EH (cell line): ENCODE measurements at places on chromosomes 5 and 9.

- no peak for DNase-seq
These were observed 145.9 kb downstream of the PRELID2 start for GRCh38 chr5:145689235-145689634.

DNA sequence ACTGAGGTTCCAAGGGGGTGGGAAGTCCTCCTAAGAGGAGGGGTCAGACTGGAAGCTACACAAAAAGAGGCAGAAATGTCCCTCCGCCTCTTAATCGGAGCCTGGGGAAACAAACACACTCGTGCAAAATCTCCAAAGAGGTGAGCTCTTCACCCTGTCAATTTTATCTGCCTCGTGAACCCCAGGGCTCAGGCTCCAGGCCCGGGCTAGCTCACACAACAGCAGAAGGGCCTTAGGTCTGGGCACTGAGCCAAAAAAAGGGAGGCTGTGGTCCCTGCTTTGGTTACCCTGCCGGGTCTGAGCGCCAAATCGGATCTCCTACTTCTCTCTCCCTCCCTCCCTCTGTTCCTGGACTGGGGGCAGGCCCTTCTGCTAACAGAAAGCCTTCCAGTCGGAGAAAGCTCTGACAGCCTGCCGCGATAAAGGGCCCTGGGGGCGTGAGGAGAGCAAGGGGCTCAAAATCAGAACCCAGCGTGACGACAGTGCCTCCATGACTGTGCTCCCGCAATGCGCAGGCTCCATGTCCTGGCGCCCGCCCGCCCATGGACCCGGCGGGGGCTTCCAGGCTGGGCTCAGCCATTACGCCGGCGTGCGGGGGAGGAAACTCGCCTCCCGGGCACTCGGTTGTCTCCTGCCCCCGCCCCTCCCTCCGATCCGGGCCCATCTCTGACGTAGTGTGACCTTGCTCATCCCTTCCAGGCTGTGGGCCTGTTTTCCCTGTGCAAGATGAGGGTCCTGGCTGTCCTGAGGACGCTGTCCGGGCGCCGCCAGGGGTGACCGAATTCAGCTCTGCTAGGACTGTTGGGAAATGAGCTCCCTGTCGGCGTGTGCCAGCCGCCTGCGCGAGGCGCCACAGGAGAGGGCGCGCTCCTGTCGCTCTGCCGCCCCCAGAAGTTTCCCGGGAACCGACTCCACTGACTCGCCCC lies 865 bp upstream of the SLC22A4 start:
- peak; percentile 87 for DNase-seq

DNA sequence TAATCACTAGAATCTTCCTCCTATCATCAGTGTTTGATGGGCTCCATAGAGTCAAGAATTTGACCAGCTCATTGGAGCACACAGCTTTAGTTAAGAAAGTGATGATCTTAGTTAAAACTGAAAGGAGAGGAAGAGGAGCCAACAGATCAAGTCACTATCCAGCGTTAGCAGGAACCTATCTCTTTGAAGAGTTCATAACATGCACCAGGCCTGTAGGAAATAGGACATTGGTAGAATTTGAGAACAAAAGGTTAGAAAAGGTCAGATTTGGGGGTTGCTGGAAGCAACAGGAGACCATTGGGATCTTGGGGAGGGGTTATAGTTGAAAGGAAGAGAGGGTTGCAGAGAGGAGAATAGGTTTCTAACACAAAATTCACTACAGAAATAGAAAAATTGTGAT lies 11.4 kb upstream of the ADRA1B start:
- DNase-seq, result no peak

DNA sequence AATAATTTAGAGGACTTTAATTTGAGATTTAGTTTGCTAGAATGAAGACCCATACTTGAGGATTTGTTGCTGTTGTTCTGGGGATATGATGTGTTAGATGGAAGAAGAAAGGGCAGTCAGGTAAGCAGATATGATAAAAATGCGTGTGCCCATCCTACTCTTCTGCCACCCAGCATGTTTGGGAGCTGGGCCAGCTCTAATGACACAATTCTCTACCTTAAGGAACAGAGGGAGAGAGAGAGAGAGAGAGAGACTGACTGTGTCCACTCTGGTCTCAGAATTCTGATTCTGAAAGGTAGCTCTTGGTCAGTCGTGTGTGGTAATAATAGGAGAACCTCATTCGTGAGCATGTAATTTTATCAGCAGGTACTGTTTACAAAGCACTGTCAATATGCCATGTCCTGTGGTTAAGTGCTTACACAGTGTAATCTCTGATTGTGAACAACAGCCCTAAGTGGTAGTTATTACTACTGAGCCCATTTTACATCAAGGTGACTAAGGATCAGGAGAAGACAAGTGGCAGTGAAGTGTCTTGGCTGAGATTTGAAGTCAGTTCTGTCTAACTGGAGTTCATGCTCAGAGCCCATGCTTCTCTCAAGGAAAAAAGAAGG lies 307.4 kb upstream of the SEMA6A start:
- DNase-seq, result no peak

DNA sequence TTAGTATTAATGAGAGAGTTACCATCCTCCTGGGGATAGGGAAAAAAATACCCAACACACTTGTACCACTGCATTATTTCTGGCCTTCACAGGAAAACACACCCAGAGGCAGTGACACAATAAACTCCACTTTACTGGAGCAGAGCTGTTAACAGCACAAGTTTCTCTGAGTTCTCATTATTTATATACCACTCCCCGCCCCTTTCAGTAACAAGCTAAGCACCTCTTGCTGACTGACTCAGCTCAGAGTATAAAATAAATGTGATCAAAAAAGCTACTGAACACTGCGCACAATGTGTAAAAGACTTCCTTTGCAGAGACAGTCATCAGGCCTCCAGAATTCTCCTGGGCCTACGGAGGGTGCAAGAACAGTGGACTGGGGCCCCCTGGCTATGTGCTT lies 21.6 kb downstream of the KLF9 start:
- DNase-seq, result no peak

DNA sequence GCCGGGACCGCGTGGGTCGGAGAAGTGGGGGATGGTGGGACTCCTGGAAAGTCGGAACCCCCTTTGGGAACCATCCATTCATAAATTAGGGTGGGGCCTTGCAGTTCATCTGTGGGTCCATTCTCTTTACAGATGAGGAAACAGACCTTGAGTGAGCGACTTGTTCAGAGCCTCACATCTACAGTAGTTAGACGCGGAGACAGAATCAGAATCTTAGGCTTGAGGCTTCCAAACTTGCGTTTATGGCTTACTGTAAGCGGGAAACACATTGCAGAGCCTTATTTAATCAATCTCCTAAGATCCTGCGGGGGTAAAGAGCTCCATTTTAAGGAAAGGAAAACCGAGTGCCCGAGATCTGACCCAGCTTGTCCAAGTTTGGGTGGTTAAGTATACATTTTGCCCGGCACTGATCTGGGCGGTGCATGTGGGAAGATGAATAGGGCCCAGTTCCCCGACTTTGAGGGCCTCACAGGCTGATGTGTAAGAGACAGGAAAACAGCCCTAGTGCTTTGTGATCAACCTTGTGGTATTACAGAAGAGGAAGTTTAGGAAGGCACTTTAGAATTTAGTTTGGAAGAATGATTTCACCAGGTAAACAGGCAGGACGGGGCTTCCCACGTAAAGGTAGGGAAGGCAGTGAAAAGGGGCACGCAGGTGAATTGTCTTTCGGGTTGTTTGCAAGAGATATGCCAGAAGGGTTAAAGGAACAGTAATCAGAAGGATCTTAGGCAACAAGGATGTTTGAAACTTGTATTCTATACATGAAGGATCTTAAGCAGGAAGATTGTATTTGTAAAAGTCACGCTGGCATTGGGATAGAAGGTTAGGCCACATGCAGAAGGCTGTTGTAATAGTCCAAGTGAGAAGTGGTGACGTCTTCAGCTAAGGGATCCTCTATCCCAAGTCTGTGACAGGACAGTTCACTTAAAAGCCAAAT lies 744 bp downstream of the TARS1 start:
- peak; percentile 73 for DNase-seq

DNA sequence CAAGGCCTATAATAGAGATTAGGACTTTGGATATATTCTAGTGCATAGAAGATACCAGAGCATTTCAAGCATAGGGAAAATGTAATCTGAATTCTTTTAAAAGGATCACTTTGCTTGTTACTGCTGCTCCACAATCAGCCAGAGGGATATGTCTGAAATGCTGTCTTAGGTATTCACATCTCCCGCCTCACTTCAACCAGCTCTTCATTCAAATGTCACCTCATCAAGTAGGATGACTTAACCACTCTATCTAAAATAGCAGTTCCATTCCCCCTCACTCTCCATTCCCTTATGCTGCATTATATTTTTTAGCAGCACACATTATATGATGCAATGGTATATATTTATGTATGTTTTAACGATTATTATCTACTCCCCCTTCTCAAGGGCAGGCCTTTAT lies 500.3 kb upstream of the GRIA1 start:
- no peak for DNase-seq

GRCh38 chr5:74055486-74056106 lies 429.6 kb downstream of the ARHGEF28 start:
- no peak for DNase-seq

GRCh38 chr9:113222482-113222841 lies 1.1 kb downstream of the SLC31A1 start:
- peak; percentile 41 for DNase-seq

DNA sequence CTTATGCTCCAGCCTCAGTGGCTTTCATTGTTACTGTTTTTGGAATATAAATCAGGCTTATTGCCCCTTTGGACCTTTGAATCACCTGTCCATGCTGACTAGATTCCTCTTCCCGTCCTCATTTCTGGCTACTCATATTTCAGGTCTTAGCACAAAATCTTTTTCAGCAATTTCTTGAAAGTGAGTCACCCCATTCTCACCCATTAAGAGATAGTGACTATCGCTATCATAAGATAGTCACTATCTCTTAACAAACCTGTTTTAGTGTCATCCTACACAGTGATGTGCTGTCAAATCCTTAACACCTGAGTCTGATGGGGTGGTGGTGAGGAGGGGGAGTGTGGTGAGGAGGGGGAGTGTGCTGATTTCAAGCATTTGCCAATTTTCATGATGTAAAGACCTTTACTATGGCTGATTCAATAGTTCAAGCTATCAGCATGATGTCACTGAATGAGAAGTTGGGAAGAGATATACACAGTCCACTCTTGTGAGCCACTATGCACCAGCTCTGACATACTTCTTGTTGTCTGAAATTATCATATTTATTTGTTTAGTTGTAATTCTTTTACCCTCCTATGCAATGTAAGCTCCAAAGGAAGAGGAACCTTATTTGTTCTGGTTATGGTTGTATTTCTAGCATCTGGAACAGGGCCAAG lies 95.3 kb downstream of the GRIA1 start:
- DNase-seq, result no peak

GRCh38 chr5:159083548-159084452 lies 15.9 kb downstream of the EBF1 start:
- no peak for DNase-seq

- DNase-seq, result no peak
These were observed 69.9 kb downstream of the DAPK1 start for GRCh38 chr9:87567571-87567970.

GRCh38 chr5:93884254-93884653 lies 142.9 kb upstream of the POU5F2 start:
- no peak for DNase-seq

- DNase-seq, result no peak
These were observed 6.6 kb upstream of the HEMGN start for GRCh38 chr9:97944612-97945011.

- no peak for DNase-seq
These were observed 9.0 kb upstream of the WDR38 start for GRCh38 chr9:124844291-124844690.

DNA sequence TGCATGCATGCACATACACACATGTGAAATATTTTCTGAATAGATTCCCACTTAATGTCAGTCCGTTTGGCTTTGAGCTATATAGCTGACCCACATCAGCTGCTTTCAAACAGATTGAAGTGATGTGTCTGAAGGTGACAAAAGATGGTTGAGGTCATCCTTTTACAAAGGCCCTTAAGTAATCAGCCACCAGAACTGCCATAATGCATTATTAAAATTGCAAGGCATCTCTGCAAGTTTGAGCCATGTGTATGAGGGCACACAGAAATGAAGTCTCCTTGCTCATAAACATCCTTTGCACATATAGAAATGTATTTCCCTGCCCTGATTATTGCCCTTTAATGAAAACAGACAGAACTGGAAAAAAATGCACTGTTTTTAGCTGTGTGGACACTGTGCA lies 1043.0 kb upstream of the C9orf72 start:
- no peak for DNase-seq

GRCh38 chr9:8388132-8388531 lies 588.6 kb upstream of the DMAC1 start:
- no peak for DNase-seq

GRCh38 chr5:174300941-174301761 lies 255.6 kb downstream of the NSG2 start:
- DNase-seq, result no peak

DNA sequence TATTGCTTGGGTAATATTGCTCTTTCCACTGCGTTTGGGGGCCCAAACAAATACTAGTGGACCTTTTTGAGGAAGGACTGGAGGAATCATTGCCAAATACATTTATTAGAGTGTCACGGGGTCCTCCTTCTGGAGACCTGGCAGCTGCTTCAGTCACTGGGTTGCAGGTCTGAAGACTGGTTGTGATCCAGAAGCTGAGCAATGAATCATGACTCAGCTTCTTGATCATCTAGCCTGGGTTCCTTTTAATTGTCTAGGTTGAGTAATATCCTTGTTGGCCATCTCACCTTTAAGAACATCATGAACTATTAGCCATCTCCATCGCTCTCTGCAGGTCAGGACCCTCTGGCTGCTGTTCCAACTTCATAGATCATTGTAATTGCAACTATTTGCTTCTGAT lies 15.4 kb upstream of the UBAP1 start:
- peak; percentile 39 for DNase-seq
